ENCODE measurements at places on chromosomes 7 and 10. TPM values are rescaled to one million over a fixed set of nuclear protein-coding genes. Genes with fewer than 3 reads are reported as not detected.

Gene NXPH1
- not detected for total RNA-seq

Gene TAS2R3
- total RNA-seq, result not detected

Gene NPSR1
- not detected for total RNA-seq

Gene OR2A12
- total RNA-seq, result not detected

Gene NPC1L1
- total RNA-seq, result not detected

GRCh38 chr7:102454468-102454867 is 10.2 kb downstream of the ALKBH4 start:
- no peak for DNase-seq

DNA sequence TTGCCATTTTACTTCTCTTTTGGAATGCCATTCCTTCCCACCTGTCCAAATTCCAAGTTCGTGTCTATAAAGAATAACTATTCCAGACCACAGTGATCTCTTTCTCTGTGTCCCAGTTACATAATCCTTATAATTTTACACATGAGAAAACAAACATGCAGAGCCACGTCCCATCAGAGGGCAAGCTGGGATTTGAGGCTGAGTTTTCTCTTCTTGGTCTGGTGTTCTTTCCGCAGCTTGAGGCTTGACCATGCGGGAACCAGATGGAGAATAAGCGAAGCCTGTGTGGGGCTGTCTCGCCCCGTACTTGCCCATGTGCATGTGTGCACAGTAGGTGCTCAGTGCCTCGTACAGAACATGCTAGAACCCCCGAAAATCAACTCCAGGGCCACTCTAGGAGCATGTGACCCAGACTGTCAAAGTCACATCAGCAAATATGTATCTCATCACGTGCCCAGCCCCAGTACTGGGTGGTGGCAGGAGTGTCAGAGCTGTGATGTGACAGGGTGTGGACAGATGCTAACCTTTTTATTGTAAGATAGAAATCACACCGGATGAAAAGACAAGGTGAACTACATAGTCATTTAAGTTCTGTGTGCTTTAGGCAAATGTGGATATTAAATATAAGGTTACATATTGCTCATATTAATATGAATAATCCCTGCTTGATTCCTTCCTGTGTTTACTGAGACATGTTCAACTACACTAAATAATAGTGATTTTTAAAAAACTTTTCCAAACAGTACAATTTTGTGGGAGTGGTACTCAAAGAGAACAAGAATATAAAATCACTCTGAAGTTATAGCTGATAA is 3.2 kb downstream of the INSIG1 start:
- no peak for DNase-seq

GRCh38 chr7:106773228-106773627 is 91.9 kb upstream of the PIK3CG start:
- DNase-seq, result no peak

DNA sequence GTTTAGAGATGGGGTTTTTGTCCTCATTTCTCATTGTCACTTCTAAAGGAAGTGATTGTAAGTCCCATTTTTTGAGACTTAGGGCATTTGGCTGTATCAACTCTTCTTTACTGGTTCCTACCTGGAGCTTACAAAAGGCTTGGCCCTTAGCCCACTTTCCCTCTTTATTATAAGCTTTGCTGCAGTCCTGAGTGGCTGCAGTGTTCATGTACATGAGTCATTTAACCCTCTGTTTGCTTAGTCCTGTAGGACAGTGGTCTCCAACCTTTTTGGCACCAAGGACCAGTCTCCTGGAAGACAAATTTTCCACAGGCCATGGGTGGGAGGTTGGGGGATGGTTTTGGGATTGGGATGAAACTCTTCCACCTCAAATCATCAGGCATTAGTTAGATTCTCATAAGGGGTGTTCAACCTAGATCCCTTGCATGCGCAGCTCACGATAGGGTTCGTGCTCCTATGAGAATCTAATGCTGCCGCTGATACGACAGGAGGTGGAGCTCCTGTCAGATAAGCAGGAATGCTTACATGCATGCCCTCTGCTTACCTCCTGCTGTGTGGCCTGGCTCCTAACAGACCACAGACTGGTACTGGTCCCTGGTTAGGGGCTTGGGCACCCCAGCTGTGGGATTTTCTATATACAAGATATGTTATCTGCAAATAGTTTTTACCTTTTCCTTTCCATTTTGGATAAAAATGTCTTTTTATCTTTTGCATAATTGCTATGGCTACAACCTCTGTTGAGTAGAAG is 99.7 kb downstream of the CCSER2 start:
- no peak for DNase-seq

GRCh38 chr7:110600956-110601355 is 490.0 kb upstream of the LRRN3 start:
- no peak for DNase-seq

DNA sequence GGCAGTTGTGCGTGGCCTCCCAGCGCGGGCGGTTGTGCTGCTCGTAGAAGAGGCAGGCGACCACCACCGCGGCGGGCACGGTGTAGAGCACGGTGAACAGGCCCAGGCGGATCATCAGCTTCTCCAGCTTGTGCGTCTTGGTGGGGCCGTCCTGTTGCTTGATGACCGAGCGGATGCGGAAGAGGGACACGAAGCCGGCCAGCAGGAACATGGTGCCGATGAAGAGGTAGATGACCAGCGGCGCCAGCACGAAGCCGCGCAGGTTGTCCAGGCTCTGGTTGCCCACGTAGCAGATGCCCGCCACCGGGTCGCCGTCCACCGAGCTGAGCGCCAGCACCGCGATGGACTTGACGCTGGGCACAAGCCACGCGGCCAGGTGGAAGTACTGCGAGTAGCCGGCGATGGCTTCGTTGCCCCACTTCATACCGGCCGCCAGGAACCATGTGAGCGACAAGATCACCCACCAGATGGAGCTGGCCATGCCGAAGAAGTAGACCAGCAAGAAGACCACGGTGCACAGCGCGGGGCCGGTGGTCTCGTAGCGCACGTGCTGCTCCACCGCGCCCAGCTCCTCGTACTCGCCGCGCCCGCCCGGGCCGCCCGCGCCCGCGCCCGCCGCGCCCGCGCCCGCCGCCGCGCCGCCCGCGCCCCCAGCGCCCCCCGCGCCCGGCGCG is 2.2 kb downstream of the FZD8 start:
- DNase-seq, result no peak

DNA sequence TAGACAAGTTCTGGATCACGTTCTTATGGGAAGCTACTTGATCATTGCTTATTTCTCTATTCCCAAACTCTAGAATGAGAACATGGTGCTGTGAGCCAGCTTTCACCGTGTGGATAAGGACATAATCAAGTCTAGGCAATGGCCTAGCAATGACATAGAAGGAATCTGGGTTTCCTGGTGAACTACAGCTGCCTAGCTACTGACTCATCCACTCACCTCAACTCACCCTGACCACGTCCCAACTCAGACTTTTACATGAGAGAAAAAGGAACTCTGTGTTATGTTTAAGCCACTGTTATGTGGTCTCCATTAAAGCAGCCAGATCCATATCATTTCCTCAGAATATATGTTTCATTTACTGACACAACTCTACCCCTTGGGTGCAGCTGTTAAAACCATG is 18.8 kb upstream of the MET start:
- no peak for DNase-seq

GRCh38 chr10:96448021-96448457 is 65.7 kb downstream of the TLL2 start:
- no peak for DNase-seq

- no peak for DNase-seq
Observed at GRCh38 chr7:80453699-80454340, 58.0 kb downstream of the GNAT3 start.

DNA sequence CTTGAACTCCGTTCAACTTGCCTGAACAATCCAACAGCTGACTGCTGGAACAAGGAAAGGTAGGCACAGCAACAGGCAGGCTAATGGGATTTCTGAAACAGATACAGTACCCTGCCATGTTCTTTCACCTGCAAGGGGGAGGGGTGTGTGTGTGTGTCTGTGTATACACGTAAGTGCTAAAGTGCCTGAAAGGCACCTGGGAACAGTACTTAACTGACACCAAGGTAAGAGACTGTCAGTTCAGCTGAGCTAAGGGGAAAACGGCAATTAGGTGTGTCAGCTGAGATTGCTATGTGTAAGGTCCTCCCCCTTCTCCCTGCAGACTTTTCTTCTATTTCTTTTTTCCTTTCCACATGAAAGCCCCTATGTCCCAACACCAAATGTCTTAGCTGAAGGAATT is 27.0 kb downstream of the NAMPT start:
- DNase-seq, result no peak

- DNase-seq, result no peak
Observed at GRCh38 chr10:5560142-5560816, 35.5 kb downstream of the CALML3 start.

GRCh38 chr10:78777466-78777865 is 291.3 kb upstream of the ZMIZ1 start:
- no peak for DNase-seq

DNA sequence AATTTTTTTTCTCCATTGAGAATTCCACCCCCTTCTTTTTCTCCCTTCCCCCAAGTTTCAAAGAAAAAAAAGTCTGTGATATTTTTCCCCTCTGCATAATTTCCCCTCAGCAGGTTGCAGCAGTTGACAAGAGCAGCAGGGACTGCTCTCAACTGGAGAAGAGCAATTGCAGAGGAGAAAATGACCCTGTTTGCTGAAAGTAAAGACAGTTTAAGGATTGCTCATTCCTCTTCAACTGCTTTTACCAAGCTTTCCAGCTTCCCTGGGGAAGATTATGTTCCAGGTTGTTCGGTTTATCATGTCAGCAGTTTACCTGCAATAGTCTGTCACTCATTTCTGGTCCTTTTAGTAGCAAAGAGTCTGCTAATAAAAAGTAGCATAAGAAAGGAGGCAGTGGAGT is 16.2 kb downstream of the AGK start:
- DNase-seq, result no peak

DNA sequence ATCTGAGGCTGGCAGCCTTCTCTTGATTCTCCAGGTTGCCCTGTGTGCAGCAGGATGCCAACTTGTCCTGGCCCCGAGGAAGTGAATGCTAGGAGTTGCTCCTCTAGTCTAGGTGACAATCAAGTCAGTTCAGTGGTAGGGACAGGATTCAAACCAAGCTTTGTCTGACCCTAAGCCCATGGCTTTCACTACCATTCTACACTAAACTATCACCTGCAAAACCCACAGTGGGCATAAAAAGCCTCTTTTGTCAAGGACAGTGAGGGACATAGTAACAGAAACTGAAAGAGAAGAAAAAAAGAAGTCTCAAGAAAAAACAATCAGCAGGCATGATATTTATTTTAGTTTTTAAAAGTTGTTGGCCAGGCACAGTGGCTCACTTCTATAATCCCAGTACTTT is 33.5 kb downstream of the KCNMA1 start:
- no peak for DNase-seq

DNA sequence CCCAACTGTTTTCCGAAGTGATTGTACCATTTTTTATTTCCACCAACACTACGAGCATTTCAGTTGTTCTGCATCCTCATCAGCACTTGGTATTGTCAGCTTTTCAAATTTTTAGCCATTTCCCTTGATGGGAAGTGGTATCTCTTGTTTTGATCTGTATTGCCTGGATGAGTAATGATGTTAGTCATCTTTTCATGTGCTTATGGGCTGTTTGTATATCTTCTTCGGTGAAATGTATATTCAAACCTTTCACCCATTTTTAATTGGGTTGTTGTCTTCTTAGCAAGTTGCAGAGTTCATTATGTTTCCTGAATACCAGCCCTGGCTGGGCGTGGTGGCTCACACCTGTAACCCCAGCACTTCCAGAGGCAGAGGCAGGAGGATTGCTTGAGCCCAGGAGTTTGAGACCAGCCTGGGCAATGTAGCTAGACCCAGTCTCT is 22.1 kb downstream of the CLIP2 start:
- no peak for DNase-seq

DNA sequence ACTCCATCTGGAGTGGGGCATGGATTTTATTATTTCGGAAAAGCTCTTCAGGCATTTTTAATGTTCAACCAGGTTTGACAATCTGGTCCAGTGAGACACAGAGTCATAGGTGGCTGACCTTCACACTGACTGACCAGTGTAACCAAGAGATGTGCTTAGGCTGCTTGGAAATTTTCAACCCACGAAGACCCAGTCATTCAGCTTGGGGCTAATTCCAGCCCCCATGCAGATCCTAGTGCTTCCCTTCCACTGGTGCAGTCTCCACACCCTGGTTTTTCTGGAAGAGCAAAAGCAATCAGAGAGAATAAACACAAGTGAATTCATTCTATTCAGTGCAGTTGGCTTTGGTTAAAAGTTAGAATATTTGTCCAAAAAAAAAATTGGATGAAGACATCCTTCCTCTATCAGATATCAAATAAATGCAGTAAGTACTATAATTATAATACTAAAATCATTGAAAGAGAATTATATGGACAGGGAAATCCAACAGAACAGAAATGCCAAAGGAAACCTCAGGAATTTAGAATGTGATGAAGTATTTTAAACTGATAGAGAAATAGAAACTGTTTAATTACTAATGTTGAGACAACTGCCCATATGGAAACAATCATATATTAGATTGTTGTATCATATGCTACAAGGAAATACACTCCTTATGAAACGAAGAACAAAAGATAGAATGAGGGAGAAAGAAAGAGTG is 178.0 kb downstream of the NPSR1 start:
- no peak for DNase-seq

DNA sequence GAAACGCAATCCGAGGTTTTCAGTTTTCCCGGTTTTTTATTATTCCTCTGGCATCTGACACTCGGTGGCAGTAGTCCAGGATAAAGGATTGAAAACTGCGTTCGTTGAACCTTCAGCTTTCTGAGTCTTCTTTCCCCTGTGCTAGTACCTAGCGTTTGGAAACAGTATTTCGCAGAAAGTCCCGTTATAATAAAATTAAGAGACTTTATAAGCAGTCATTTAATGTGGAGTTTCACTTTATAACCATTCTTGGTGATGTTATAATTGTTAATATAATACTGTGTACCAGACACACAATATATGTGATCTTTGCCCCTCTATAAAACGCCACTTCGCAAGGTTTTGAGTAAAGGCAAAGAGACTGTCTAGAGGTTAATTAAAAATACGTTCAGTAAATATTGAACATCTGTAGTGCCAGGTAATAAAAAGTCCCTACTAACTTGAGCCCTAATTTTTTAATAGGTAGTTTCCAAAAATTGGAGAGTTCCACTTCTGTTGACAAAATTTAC is 874 bp downstream of the CISD1 start:
- no peak for DNase-seq

GRCh38 chr10:8055420-8056349 is 1.2 kb downstream of the GATA3 start:
- DNase-seq, result no peak

- no peak for DNase-seq
Observed at GRCh38 chr10:131578472-131578970, 267.0 kb upstream of the TCERG1L start.

Measured in esophagus squamous epithelium (tissue), 5 donors.